ENCODE measurements at places on chromosomes 7 and 10.

DNA sequence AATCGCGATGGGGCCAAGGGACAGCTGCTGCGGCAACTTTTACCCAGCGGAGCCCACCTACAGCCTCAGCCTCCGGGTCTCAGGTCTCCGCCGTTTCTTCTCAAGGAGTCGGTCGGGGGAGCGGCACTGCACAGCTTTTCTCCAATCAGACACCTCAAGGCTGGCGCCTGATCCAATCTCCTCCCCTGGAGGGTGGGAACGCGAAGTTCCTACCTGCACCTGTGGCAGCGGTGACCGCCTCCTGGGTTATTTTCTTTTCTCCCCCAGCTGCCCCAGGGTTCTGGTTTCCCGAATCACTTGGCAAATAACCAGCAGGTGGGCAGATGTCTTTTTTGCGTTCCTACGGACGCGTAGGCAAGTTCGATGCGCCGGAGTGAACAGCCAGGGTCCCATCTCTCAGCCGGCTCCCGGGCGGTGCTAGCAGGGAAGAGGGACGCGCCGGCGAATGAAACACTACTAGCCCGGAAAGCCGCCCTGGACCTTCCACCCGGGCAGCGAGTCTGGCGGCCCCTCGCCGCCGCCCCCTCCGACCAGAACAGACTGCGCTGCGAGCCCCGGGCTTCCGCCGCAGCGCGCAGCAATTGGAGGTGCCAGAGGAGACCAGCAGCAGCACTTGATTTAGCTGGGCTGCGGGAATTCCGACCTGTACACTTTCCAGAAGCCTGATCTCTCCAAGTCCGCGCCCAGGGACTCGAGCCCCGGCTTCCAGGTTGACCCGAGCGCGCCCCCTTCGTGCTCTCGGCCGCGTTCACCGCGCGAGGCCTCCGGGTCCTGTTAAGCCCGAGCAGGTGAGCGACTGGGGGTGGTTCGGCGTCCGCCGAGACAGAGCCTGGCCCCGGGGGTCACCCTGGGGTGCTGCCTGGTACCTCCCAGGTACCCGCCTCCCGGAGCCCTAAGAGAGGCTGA, at the start of gene PRR15:
TSS of gene PRR15 (plus strand) at position 246 of the 906 bp plus-strand sequence. CDS start 2,495 bp downstream, outside the sequence.
- DNase-seq = peak; percentile 74

- no peak for DNase-seq
These were observed 59.5 kb upstream of the NPTX2 start for GRCh38 chr7:98557538-98558031.

- no peak for DNase-seq
These were observed 287.7 kb downstream of the ABCA13 start for GRCh38 chr7:48458701-48459524.

DNA sequence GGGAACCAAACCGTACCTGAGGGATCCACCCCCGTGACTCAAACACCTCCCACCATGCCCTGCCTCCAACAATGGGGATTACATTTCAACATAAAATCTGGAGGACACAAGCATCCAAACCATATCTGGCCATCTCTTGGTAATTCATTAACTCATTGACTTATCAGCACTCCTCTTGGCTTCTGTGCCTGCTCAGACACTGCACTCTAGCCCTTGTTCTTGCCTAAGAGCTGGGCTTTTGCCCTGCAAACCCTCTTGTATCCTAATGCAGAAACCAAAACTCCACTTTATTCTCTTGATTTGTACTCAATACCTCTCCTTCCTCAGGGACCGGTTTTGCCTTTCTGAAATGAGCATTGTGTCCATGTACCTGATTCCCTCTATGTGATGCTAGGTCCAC, 330.2 kb upstream of the FZD8 start:
- DNase-seq = no peak

DNA sequence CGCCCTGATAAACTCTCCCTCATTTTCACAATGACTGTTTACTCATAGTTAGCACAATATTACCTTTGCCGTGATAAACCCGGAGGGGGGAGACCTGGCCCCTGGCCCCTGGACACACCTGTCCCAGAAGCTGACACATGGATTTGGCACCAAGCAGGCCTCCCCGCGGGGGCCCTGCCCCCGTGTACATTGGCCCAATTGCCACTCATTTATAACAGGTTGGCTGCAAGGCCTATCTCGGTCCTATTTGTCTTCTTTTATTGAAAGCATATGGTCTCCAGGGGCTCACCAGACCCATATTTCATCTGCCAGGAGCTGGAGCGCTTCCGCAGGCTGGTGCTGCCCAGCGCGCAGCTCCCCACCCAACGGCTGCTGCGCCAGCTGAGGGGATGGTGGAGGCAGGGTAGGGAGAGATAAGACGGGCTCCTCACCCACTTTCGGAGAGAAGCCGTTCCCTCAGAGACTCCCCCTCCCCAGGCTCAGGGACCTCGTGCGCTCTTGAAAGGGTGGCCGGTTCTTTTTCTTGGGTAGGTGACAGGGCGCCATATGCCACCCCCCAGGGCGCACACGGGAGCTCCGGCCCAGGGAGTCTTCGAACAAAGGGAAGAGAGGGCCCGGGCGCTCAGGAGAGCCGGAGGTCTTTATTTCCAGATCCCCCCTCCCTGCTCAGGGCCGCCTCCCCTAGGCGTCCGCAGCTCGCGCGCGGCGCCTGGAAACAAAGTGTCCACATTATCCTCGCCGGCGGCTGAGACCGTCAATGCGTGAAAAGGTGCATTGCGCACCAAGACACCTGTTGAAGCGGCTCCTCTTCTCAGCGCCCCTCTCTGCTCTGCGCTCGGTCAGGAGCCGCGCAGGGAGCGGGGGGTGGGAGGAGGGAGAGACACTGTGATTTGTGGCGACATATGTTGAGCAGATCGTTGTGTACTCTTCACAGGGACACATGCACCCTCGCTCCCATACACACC, 4.3 kb upstream of the NEUROG3 start:
- DNase-seq = no peak

DNA sequence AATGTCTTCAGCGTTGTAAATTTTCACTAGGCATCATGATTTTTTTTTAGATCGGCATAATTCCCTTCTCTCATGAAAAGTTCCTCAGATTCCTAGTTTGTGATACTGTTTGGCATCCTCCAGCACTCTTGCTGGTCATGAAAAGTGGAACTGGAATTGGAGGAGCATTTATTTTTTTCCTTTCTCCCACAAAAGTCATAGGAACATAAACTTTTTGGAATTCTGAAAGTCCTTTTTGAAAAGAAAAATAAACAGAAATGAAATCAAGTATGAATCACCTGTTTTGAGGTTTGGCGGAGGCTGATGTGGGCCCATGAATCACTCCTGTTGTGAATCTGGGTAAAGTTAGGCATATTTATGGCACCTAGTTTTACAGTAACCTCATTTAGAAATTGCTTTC, 17.7 kb downstream of the CACNB2 start:
- no peak for DNase-seq

- DNase-seq = no peak
These were observed 75.3 kb upstream of the GDF10 start for GRCh38 chr10:47224546-47225218.

- DNase-seq = no peak
These were observed 7.6 kb upstream of the HERPUD2 start for GRCh38 chr7:35702541-35702940.

DNA sequence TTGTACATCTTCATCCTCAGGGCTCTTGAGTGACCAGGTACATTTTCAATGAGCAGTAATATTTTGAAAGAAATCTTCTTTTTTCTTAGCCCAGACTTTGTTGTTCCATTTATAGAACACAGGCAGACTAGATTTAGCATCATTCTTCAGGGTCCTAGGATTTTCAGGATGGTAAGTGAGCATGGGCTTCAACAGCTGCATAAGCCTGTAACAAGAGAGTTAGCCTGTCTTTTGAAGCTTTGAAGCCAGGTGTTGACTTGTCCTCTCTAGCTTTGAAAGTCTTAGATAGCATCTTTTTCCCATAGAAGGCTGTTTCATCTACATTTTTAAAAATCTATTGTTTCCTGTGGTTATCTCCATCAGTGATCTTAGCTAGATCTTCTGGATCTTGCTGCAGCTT, 4.5 kb upstream of the NDUFA5 start:
- no peak for DNase-seq

DNA sequence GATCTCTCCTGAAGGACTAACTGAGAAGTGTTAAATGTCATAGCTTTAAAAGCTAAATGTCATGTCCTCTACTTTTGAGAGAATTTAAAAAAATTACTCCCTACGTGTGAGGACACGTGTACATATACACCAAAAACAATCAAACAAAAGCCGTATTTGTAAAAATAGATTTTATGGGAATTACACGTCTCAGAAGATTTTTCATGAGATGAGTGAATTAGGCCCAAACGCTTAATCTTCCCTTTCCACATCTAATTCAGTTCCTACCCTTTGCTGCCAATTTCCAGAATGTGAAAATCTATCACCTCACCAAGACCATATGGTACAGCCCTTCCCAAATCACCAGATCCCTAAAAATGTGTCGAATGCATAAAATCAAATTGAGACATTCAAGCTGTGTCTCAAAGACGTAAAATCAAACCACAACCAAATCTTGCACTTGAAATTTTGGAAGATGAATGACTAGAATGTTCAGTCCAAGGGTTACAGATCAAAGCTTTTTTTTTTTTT, 1.0 kb upstream of the CTTNBP2 start:
- no peak for DNase-seq

- DNase-seq = no peak
These were observed 103.8 kb upstream of the PPIF start for GRCh38 chr10:79243181-79244067.

DNA sequence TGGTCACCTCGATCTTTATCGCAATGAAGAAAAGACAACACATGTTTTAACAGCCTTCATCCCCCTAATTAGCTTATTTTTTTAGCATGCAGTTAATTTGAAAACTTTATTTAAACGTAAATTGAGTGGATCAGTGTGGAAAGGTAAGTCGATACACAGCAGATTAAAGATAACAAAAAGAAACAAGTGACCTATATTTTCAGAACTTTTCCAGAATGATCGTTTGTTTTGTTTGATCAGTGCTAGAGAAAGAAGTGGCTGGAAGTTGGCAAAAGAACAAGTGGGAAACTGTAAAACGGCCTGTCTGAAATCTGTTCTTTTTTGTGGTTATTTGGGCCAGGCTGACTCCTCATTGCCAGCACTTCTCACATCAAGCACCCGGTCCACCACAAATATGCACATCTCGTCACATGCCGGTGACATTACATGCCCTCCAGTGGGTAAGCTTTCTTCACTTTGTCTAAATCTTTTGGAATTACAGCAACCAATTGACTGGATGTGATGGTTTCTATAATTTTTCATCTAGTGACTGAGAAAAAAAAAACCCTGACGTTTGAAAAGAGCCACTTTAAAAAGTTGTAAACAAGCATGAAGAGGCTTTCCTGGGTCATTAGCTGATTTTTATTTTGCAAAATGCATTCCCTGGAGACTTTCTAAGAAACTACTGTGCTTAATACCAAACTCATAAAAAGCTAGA, 33.2 kb downstream of the C7orf33 start:
- DNase-seq = no peak

DNA sequence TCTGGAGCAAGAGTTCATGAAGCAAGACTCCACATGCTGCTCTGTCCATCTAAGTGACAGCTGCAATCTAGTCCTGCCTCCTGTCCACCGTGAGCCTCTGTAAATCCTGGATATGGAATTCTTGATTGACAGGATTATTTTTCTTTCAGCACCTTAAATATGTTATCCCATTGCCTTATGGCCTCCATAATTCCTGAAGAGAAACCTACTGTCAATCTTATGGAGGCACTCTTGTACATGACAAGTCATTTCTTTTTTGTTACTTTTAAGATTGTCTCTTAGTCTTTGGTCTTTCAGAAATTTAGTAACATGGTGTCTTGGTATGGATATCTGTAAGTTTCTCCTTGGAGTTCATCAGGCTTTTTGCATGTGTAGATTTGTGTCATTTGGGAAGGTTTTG, 82.8 kb downstream of the NPSR1 start:
- DNase-seq = no peak

GRCh38 chr10:74033702-74034101, 35.8 kb downstream of the VCL start:
- DNase-seq = no peak

- DNase-seq = peak; percentile 34
These were observed 36.4 kb upstream of the PURB start for GRCh38 chr7:44921607-44922350.

- no peak for DNase-seq
These were observed 117.4 kb downstream of the LHPP start for GRCh38 chr10:124579011-124579399.

GRCh38 chr10:78997635-78998618, 70.8 kb upstream of the ZMIZ1 start:
- no peak for DNase-seq
